ENCODE measurements at places on chromosomes 11 and 22.

GRCh38 chr11:79431535-79431934 is 9.3 kb downstream of the TENM4 start:
- no peak for DNase-seq

DNA sequence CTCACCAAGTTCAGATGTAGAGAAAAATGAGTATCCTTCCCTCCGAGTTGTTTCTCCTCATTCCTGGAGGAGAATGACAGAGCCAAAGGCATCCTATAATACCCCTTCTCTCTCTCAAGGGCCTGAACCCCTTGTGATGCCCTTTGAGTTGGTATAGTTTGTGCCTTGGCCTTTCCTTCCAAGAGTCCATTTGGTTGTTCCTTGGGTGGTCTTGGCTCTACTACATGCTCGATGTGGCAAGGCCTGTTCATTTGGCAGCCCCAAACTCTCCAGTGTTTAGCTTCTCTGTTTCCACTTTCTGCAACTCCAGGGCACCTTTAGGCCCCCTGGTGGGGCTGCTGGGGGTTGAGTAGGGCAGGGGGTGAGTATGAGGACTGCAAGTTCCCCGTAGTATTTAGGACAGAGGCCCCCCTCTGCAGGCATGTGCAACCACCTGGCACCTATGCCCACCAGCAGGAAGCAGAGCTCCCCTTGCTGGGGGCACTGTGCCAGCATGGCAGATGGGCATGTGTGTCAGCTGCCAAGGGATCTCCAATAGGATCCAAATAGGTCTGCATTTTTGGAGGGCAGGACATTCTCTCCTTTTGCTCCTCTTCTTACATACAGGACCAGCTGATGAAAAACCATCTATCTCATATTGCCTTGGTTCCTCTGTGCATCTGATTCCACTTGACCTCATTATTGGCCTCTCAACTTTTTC is 217.2 kb upstream of the CADM1 start:
- DNase-seq: no peak

- DNase-seq: no peak
Measured at GRCh38 chr22:37630839-37631435, 8.5 kb upstream of the SH3BP1 start.

- DNase-seq: no peak
Measured at GRCh38 chr11:133926466-133927246, 30.1 kb downstream of the IGSF9B start.

- DNase-seq: no peak
Measured at GRCh38 chr11:45267052-45267451, 19.1 kb downstream of the SYT13 start.

- DNase-seq: no peak
Measured at GRCh38 chr22:44494497-44494896, 3.5 kb downstream of the RTL6 start.

DNA sequence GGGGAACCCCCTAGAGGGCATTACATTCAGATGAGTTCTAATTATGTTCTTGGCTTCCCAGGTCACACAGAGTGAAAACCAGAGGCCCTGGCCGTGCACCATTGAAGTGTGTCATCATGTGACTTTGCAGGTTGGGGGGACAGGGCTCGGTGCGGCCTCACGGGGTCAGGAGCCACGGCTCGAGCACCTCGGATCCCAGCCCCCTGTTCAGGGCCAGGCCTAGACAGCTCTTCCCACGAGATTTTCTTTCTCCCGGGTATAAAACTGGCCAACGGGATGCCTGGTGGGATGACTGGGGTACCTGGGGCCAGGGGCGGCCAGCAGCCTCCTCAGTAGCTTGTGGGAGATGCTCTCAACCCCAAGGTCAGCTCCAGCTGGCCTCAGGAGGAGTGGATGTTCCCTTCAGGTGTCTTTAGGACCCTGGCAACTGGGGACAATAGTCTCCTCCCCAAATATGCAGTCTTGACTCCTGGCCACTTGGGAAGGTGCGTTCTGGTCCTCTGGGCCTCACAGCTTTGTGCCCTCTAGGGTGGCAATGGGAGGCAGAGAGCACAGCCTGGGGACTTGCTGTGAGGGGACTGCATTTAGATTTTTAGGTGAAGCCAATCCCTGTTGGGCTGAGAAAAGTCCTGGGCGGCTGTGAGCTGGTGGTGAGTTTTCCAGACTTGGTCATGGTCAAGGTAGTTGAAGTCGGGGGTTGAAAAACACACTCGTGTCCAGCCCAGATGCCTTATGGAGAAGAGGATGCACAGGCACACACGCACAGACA is 95.6 kb downstream of the KCNQ1 start:
- DNase-seq: no peak

GRCh38 chr11:121100943-121101342 is at the start of gene TECTA:
TSS of gene TECTA (plus strand) at chr11:121101243. CDS start at chr11:121102666, 1,423 bp downstream.
- no peak for DNase-seq

DNA sequence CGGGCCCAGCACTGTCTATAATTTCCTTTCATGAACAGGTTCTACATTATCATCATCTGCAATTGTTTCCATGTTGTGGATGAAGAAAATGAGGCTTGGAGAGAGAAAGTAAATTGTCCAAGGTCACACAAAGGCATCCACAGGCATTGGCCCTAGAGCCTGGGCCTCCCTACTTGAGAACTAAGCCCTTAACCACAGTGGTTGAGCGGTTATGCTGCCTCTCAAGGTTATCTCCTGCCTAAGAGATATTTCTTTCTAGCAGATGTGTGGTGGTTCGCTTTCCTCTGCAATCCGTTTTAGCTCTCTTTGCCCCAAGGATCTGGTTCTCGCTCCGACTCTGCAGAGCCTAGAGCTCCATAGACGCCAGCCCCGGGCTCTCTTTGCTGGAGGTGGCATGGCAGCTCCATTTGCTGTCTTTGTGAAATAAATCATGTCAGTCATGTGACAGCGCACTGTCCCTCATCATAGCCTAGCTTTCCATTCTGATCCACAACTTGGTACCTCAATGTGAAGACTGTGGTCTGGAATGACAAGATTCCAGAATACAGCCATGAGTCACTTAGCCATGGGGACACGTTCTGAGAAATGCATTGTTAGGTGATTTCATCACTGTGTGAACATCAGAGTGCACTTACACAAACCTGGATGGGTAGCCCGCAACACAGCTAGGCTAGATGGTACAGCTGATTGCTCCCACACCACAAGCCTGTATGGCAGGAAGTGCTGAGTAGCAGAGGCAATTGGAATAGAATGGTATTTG is 27.2 kb downstream of the RPS6KA4 start:
- DNase-seq: no peak

GRCh38 chr22:23305922-23306374 is 125.6 kb downstream of the BCR start:
- DNase-seq: no peak

GRCh38 chr11:35822815-35823495 is 120.9 kb upstream of the LDLRAD3 start:
- DNase-seq: no peak

DNA sequence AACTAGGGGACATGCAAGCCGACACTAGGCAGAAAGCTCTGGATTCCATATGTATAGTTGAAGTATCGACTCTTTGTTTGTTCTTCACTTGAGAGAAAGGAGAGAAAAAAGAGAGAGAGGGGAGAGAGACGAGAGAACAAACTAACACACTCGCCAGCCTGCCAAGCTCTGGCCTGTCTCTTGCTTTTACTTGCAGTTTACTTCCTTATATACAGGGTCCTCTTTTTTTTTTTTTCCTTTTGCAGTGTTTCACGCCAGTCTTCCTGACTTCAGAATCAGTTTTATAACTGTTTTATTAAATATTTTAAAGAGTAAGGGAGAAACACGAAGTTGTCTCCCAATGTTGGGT is 19.9 kb downstream of the TEAD1 start:
- peak; percentile 56 for DNase-seq

GRCh38 chr11:130181295-130182272 is 22.0 kb downstream of the ST14 start:
- DNase-seq: no peak

DNA sequence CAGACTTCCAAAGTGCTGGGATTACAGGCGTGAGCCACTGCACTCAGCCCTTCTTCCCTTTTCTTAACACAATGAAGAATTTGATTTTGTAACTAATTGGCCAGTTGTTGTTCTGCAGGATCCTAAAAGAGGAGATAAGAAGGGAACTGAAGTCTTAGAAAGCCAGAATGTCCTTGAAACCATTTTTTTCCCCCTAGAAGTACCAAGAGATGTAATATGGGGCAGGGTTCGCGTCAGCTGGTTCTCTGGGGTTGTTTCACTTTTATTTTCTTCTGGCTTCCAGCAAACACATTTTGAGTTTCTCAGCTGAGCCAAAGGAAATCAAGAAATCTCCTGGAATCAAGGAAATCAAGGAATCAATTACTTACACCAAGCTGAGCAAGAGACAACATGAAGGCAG is 7.6 kb upstream of the NUCB2 start:
- no peak for DNase-seq

DNA sequence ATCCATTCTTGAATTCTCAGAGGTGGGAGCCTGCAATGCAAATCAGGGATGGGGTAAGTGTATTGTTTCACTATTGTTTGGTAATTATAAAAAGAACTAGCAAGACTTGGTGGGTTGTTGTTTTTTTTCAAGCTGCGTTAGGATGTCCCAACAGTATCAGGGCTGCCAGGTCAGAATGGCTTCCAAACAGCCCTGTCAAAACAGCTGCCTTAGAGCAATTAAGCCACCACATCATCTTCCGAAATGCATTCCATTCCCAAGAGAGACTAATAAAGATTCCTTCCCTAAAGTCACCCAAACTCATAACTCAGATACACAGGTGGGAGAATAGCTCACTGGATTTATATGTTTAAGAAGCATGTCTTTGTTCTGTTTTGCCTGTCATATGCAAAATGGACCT is 23.5 kb downstream of the BBOX1 start:
- DNase-seq: no peak

- DNase-seq: no peak
Measured at GRCh38 chr22:24845041-24845898, 39.3 kb downstream of the SGSM1 start.

DNA sequence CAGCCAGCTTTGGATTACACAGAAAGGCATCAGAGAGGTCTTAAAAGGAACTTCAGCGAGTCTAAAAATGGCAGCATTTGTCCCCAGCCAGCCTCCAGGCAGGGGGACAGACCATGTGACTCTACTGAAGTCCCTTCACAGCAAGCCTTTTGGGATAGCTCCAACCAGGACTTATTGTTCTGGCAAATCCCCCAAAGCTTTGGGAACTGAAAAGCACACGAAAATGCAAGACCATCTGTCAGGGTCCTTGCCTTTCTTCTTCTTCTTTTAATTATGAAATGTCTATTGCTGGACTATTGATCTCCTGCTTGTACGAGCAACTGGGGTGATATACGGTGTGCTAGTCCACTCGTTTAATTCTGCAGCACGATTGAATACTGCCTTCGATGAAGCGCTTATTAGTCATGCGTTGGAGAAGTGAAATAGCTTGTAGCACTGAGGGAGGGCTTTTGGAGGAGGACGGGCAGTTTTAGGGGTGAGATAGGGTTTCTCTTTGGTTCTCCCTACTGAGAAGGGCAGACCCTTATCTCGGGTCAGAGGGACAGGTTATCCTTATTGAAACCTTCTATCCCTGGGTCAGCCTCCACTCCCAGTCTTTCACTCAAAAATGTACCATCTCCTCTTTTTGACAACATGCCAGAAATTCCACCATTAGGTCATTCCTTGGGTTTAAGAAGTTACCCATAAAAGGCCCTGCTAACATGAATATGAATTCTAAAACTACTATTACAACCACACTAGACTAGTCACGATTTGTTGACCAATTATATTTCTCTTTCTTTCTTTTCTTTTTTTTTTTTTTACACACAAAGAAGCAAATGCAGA is 416.4 kb downstream of the MIAT start:
- DNase-seq: no peak

DNA sequence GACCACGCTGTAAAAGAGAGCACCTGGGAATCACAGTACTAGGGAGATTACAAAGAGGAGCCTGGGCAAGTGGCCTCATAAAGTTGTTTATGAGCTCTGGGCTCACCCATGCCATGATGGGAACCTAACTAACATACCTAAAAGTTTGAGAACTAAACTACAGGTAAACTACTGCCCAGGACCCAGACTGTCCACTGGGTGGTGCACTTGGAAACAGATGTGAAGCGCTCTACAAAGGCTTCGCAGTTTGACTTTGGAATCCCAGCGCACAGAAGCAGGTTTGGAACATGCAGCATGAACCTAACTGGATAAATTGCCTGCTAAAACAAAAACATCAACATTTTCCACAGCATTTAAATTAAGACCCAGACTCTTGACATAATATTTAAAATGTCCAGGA is 418.6 kb downstream of the FAM181B start:
- no peak for DNase-seq

GRCh38 chr22:20957683-20958431 is 9.2 kb upstream of the AIFM3 start:
- peak; percentile 33 for DNase-seq

DNA sequence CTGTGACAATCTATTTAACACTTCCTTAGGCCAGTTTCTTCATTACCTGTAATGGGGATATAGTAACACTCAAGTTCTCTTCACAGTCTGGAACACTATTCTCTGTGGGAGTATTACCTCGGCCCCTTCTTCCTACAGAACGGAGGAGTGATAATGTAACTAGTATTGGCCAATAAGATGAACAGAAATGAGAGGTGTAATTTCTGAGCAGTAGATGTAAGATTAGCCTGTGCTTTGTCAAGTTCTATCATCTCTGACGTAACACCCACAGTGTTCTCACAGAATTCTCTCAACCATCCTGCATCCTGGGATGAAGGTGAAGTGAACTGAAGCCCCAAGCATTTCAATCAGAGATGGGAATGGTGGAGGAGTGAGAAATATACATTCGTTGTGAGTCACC is 65.2 kb upstream of the TOP3B start:
- DNase-seq: no peak

- DNase-seq: no peak
Measured at GRCh38 chr22:46684706-46685105, 53.3 kb downstream of the CERK start.

GRCh38 chr11:96189351-96189750 is 153.6 kb downstream of the MAML2 start:
- DNase-seq: no peak

GRCh38 chr22:45120931-45121330 is 42.8 kb upstream of the NUP50 start:
- no peak for DNase-seq

DNA sequence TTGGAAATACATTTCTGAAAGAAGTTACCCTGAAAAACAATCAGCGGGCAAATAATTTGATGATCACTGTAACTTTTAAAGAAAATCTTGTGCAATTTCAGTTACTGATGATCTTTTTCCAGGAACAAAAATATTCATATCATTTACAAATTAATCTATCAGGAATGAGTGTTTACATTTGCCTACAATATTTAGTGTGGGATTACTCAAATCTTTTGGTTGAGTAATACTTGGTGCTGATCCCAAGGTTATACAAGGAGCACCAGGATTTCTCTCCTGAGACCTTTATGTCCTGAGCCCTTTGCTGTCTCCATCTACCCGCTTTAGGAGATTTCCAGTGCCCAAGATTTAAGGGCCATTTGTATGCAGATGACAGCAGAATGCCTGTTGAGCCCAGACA is 116.1 kb downstream of the ATXN10 start:
- no peak for DNase-seq

DNA sequence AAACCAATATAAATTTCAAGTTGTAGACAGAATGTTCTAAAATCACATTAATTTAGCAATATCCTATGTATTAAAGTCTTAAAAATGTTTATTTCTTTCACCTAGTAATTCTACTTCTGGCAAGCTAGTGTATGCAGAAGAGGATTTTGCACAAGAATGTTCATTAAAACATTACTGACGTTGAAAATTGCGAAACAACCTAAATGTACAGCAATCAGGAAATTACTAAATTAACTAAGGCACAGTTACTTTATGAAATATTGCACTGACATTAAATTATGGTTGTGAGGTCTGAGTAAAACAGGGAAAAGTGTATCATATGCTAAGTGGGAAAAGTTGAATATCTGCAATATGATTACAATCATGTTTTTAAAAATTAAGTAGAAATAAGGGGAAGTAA is 4.1 kb downstream of the SLC36A4 start:
- no peak for DNase-seq

Measured in SW 1271 (cell line).